ENCODE measurements at places on chromosomes 7 and 10.

- DNase-seq = no peak
These were observed 84.0 kb downstream of the HIPK2 start for GRCh38 chr7:139693651-139694388.

DNA sequence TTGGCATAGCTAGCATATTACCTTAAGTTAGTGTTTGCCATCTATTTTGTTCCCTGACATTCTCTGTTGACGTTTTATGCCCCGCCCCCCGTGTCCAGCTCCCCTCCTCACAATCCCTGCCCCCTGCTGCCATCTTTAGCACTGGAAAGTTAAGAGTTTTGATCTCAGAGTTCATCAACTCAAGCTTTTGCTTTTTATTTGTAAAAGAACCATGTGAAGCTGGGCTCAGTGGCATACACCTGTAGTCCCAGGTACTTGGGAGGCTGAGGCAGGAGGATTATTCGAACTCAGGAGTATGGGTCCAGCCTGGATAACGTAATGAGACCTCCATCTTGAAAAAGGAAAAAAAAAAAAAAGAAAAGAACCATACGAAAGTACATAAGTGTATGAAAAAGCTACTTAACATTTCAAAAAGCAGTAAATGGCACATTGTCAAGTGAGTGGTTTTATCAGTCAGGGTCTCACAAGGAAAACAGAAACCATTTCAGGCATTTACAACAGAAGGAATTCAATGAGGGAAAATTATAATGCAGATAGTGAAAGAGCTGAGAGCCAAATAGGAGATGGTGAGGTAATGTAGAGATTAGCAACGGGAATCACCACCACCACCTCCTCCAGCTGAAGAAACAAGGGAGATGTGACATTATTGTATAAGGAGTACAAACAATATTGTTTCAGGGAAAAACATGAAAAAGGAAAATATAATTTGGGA is 64.9 kb downstream of the MCU start:
- DNase-seq = no peak

- no peak for DNase-seq
These were observed 27.9 kb upstream of the SLC35G1 start for GRCh38 chr10:93865794-93866425.

DNA sequence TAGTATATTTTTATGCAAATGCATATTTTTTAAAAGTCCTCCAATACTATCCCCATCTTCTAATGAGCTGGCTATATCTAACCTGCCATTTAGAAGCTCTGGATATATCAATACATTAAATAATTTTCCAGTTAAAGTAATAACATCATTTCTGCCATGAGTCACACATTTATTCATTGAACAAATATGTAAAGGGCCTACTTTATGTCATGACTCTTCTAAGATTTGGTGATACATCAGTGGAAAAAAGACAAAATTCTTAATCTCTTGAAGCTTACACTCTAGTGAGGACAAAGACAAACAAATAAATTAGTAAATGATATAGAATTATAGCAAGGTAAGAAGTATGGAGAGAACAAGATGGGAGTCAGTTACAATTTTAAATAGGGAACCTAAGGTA is 716.8 kb upstream of the LRRTM3 start:
- no peak for DNase-seq

DNA sequence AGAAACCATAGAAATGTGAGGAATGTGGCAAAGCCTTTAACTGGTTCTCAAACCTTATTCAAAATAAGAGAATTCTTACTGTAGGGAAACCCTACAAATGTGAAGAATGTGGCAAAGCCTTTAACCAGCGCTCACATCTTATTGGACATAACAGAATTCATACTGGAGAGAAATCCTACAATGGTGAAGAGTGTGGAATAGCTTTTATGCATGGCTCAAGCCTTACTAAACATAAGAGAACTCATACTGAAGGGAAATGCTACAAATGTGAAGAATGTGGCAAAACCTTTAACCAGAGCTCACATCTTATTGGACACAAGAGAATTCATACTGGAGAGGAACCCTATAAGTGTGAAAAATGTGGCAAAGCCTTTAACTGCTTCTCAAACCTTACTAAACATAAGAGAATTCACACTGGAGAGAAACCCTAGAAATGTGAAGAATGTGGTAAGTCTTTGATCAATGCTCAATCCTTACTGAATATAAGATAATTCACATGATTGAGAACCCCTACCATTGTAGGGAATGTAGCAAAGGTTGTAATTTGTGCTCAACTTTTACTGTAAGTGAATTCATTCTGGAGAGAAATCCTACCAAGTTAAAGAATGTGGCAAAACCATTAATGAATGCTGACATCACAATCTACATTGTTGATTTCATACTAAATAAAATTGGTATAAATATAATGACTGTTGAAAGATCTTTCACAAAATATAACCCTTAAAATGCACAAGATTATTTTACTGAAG is 142.5 kb upstream of the ZNF479 start:
- no peak for DNase-seq

DNA sequence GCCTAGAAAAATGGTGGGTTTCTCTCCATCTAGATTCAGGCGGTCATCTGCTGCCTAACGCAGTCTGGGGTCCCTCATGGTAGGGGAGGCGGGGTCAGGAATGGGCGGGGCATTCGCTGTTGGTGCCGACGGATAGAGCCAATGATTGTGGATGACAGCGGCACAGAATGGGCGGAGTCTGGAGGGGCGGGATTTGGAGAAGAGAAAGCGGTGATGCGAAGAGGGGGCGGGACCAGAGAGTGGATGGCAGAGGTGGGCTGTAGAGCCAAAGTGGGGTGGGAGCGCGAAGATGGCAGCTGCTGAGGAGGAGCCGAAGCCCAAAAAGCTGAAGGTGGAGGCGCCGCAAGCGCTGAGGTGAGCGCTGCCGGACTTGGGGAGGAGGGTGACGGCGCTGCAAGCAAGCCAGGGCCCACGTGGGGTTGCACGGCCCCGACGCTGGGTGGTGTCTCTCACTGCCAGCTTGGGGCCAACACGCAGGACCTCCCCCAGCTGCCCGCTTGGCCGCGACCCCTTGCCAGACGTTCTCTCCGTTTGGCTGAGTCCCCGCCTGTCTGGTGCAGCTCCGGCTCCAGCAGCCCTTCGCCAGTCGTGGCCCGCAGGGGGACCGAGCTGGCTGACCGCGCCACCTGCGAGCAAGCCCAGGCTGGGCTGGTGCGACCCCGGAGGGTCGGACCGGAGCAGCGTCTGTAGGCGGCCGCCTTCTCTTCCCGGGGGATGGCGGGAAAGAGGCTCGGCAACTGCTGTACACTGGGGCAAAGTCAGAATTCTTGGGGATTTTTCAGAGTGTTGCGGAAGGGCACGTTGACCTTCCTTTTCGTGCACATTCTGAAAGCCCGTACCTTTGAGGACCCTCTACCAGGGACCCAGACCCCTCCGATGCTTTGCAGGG is at the start of gene ADK:
ADK (plus strand) TSS at position 232 of the 889 bp plus-strand sequence; CDS start at position 290, 58 bp downstream.
- DNase-seq = peak; percentile 98

All from Caki2 (cell line).